ENCODE measurements at places on chromosomes 11 and 22.

- DNase-seq = no peak
Measured at GRCh38 chr11:70481625-70482528, 83.5 kb downstream of the CTTN start.

DNA sequence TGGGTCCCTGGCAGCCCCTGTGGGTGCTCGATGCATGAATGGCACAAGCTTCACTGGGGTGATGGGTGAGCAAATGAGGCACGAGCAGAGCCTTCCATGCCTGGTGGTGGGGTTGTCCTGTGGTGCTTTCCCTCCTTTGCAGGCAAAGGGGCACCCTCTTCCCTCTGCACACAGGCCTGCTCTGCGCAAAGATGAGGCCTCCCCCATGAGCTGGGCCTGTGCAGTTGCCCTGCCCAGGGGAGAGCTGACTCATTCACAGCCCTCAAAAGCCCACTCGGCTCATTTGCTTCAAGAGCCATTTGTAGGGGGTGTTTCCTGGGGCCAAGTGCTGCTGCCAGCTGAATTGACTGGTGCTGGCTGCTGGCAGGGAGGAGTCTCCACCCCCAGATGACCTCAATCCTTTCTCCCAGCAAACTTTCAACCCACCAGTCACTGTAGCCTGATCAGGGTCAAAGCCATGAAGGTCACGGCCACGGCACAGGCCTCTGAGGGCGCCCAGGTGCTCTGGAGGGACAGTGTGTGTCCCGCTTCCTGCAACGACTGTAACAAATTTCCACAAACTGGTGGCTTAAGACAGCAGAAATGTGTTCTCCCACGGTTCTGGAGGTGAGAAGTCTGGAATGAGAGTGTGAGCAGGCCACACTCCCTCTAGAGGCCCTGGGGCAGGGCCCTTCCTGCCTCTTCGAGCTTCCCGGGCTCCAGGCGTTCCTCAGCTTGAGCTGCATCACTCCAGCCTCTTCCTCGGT lies 48.8 kb upstream of the ANO1 start:
- no peak for DNase-seq

DNA sequence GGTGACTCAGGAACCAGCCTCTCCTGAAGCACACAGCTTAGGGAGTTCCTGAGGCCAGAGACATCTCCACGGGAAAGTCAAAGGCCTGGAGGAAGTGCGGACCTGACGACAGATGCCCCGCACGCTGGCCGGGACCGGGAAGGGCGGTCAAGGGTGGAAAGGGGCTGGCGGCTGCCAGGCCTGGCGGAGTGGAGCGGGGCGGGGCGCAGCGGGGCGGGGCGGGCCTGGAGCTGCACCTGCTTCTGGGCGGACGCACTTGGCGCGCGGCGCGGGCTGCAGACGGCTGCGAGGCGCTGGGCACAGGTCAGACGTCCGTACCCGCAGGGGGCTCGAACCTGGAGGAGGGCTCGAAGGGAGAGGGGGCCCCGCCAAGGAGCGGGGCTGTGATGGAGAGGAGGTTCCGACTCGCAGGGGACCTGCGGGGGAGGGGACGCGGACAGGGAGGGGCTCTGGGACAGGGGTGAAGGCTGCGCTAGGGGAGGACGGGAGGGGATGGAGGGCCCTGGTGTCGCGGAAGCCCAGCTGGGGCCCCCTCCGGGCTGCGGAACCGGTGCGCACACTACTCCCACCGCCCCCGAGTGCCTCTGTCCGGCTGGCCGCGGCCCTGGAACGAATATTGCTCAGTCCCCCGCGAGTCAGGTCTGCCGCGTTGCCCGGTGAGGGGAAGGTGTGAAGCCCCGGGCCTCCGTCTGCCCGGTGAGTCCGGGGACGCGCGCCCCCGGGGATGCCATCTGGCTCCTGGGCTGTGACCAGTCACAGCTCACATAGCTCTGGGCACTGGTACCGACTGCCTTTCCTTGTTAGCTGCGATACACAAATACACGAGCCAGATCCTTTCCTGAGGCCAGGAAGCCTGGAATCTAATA lies at the start of gene TMEM45B:
TMEM45B (plus strand) TSS at position 253 of the 866 bp plus-strand sequence. CDS start 36,635 bp downstream, outside the sequence.
- DNase-seq = no peak

- DNase-seq = no peak
Measured at GRCh38 chr11:37333345-37333744, 735.3 kb upstream of the RAG2 start.

GRCh38 chr11:98456308-98456680 lies 564.5 kb upstream of the CNTN5 start:
- DNase-seq = no peak

DNA sequence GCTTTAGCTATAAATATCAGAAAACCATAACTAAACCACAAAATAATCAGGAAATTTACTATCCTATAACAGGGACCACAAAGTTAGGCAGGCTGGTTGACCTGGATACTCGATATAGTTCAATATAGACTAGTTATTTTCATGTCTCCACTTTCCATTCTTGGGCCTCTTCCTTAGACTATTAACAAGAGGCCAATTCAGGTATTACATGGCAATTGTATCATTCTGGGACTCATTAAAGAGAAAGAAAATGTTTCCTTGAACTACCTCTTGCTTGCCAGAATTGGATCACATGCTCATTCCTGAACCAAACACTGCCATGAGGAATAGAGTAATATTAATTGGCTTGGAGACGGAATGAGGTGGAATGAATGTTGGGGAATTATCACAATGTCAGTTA lies 76.0 kb downstream of the EIF3M start:
- no peak for DNase-seq

DNA sequence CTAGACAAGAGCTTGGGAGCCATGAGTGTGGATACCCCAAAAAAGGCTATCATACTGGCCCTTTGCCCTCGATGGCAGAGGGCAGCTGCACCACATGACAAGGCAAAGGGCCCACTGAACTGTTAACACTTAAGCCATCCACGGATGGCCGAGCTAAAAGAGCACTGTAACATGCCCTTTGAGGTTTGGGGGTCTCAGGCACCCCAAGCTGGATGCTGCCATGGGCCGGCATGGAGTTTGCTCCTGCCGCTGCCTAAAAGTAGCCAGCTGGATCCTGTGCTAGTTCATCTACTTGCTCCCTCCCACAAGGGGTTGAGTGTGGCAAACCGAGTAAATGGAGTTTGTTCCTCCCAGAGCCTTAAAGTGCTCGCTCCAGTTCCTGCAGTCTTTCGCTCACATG lies 383.2 kb upstream of the LRRC4C start:
- DNase-seq = no peak

- DNase-seq = no peak
Measured at GRCh38 chr22:22576244-22576988, 17.4 kb upstream of the PRAME start.

DNA sequence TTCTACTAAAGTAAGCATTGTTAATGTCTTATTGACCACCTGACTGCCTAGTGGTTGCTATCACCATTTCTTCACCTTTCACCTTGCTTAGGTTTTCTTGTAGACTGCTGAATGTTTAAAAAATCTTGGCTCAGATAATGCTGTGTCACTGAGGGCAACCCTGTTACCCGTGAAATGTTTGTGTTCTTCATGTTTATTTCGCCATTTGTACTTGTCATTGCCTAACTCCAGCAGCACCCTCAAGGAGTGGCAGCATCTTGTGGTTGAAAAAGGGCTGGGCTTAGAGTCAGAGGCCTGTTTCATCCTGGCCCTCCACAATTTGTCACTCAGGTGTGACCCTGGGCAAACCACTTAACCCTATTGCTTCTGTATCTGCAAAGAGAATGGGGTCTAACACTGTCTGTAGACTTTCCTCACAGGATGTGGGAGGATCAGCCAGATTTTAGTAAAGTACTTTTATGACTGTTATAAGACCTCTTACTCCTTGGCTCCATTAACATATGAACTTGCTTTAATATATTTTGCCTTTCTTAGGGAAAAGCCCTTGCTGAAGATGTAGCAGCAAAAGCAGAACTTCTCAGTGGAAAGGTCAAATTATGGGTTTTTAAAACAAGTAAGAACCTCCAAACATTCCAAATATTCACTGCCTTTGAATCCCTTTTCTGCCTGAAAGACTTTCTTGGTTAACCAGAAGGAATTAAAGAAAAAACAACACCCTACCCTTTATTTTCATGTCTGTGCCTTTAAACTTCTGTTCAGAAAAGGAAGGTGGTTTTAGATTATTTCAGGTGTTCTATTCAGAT lies 154.5 kb upstream of the C11orf87 start:
- DNase-seq = no peak

DNA sequence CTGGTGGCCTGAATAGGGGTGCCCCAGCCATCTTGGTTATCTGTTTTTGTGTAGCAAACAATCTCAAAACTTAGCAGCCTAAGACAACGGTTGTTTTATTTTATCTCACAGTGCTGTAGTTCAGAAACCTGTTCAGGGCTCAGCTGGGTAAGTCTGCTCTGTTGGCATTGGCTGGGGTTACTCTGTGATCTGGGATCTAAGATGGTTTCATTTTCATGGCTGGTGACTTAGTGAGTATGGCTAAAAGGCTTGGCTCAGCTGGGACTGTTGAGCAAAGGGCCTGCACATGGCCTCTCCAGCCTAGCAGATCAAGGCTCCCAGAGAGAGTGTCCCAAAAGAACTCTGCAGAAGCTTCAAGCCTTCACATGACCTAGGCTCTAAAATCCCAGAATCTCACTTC lies 60.8 kb upstream of the POU2AF1 start:
- no peak for DNase-seq

GRCh38 chr11:67167091-67167490 lies 48.0 kb downstream of the KDM2A start:
- no peak for DNase-seq

- no peak for DNase-seq
Measured at GRCh38 chr11:69524991-69525411, 43.5 kb downstream of the LINC01488 start.

GRCh38 chr22:22953791-22954190 lies 66.2 kb downstream of the IGLL5 start:
- DNase-seq = no peak

DNA sequence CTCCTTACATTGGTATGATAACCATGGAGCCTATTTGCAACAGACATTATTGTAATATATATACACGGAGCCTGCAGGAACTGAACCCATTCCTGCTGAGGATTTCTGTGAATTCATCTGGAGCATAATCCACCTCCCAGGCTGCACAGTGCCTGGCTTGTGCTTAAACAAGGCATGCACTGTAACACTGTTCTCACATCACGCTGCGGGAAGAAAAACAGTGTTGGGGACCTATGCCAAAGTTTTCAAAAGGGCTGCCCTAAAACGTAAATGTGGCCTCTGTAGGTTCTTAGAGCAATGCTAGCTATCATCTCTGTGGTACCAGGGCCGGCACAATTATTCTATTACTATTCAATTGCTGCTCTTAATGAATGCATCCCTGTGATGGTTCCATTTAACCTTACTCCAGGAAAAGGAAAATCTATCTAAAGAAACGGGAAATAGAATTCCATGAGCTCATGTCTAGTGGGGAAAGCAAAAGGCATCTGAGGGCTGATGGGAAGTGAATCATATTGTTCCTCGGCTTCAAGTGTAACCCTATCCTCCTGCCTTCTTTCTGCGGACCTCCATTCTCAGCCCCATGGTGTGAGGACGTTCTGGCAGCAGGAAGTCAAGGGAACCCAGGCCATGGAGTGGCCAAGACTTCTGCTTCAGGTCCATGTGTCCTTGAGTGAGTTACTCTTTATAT lies 525.5 kb downstream of the SOX6 start:
- DNase-seq = no peak

Data from stimulated activated CD4-positive, alpha-beta T cell treated with anti-CD3 and anti-CD28 coated beads, Interleukin-1b, Interleukin-23, amount 100 ng/mL, for 1 hour (primary cell).